ENCODE measurements at places on chromosomes 13 and 19. TPM values are rescaled to one million over a fixed set of nuclear protein-coding genes. Genes with fewer than 3 reads are reported as not detected.

Gene CYP2F1
- 0.19 TPM for polyA plus RNA-seq

Gene PLPPR3
- polyA plus RNA-seq = not detected

Gene PLIN5
- polyA plus RNA-seq = 0.30 TPM

Gene OR7C1
- not detected for polyA plus RNA-seq

Gene IZUMO2
- polyA plus RNA-seq = not detected

Gene ZNF790
- 5.7 TPM for polyA plus RNA-seq

Gene MAB21L1
- not detected for polyA plus RNA-seq

Gene C1QTNF9
- polyA plus RNA-seq = not detected

Gene KLK3
- polyA plus RNA-seq = not detected

Gene SERPINE3
- polyA plus RNA-seq = not detected

Gene ZNF578
- polyA plus RNA-seq = 3.5 TPM

Gene CYP4F2
- polyA plus RNA-seq = not detected

Gene TMEM238
- 1.1 TPM for polyA plus RNA-seq

Gene MCEMP1
- not detected for polyA plus RNA-seq

Gene CBY2
- not detected for polyA plus RNA-seq

Gene KLK14
- not detected for polyA plus RNA-seq

Gene KCNN4
- polyA plus RNA-seq = 28.6 TPM

Gene MEF2B
- not detected for polyA plus RNA-seq

Gene TRAPPC6A
- 149 TPM for polyA plus RNA-seq

Gene FBXW9
- polyA plus RNA-seq = 4.3 TPM

Gene HIPK4
- not detected for polyA plus RNA-seq

Gene CACNG7
- not detected for polyA plus RNA-seq

Gene RGL3
- not detected for polyA plus RNA-seq

Gene REXO1
- 2.7 TPM for polyA plus RNA-seq

Gene IRGC
- not detected for polyA plus RNA-seq

Gene CEACAM4
- polyA plus RNA-seq = not detected

Gene BCKDHA
- 51.8 TPM for polyA plus RNA-seq

Gene NLRP5
- not detected for polyA plus RNA-seq

Gene ZNF793
- polyA plus RNA-seq = 4.4 TPM

Gene SIGLEC8
- polyA plus RNA-seq = not detected

Gene NLRP7
- not detected for polyA plus RNA-seq

Gene OLFM2
- 6.1 TPM for polyA plus RNA-seq

Gene FXYD5
- 452 TPM for polyA plus RNA-seq

Gene CYP4F11
- polyA plus RNA-seq = not detected

Gene RHPN2
- 2.7 TPM for polyA plus RNA-seq

Gene KCNK6
- polyA plus RNA-seq = 3.1 TPM

Gene STRN4
- 25.7 TPM for polyA plus RNA-seq

Gene NEK5
- not detected for polyA plus RNA-seq

Gene UGGT2
- not detected for polyA plus RNA-seq

Gene KCTD15
- not detected for polyA plus RNA-seq

Gene FBXO27
- not detected for polyA plus RNA-seq

Gene LRRC8E
- not detected for polyA plus RNA-seq

Gene PALM3
- not detected for polyA plus RNA-seq

Gene ZNF536
- polyA plus RNA-seq = not detected

All from naive thymus-derived CD8-positive, alpha-beta T cell (primary cell).